Right atrium auricular region (tissue), 2 donors: ENCODE measurements at places on chromosomes 6 and 20. TPM values are rescaled to one million over a fixed set of nuclear protein-coding genes. Genes with fewer than 3 reads are reported as not detected.

- no peak for DNase-seq
Observed at GRCh38 chr6:98384801-98385200, 449.6 kb upstream of the POU3F2 start.

RBBP8NL gene
- total RNA-seq: not detected

GRCh38 chr6:114762145-114762544 is 419.3 kb upstream of the HS3ST5 start:
- no peak for DNase-seq

GRCh38 chr6:152313542-152314482 is 323.4 kb downstream of the SYNE1 start:
- DNase-seq: no peak

DNA sequence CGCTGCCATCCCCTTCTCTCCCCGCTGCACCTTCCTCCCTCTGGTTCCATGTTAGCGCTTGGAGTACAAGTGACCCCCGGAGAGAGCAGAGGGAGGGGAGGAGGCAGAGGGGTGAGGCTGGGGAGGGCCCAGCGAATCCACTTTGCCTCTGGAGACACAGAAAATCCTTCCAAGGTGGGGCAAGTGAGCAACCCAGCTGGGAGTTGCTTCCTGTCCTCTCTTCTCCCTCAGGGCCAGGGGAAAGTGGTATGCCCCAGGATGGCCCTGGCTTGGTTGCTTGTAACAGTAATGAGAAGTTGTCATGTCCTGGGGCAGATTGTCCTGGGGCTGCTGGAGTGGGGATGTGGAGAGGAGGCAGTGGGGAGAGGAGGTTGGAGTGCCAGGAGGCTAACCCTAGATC is 691 bp upstream of the ANGPT4 start:
- no peak for DNase-seq

- DNase-seq: no peak
Observed at GRCh38 chr6:47248446-47248845, 61.3 kb downstream of the TNFRSF21 start.

MAN1A1 gene
- total RNA-seq: 35.8 TPM

TBC1D32 gene
- 4.3 TPM for total RNA-seq

GRCh38 chr20:21433329-21433890 is 36.1 kb upstream of the NKX2-4 start:
- no peak for DNase-seq

GRCh38 chr20:10649797-10650160 is 24.0 kb downstream of the JAG1 start:
- DNase-seq: no peak

MYB gene
- total RNA-seq: 0.16 TPM

RREB1 gene
- 25.5 TPM for total RNA-seq
